DND-41 (cell line): ENCODE measurements at places on chromosomes 2 and 18.

DNA sequence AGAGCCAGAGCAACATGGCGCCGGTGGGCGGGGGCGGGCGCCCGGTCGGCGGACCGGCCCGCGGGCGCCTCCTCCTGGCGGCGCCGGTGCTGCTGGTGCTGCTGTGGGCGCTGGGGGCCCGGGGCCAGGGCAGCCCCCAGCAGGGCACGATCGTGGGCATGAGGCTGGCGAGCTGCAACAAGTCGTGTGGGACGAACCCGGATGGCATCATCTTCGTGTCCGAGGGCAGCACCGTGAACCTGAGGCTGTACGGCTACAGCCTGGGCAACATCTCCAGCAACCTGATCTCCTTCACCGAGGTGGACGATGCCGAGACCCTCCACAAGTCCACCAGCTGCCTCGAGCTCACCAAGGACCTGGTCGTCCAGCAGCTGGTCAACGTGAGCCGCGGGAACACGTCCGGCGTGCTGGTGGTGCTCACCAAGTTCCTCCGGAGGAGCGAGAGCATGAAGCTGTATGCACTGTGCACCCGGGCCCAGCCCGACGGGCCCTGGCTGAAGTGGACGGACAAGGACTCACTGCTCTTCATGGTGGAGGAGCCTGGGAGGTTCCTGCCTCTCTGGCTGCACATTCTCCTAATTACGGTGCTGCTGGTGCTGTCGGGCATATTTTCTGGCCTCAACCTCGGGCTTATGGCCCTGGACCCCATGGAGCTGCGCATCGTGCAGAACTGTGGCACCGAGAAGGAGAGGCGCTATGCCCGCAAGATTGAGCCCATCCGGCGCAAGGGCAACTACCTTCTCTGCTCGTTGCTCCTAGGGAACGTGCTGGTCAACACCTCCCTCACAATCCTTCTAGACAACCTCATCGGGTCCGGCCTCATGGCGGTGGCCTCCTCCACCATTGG is 507 bp downstream of the CNNM4 start:
- DNase-seq: no peak

DNA sequence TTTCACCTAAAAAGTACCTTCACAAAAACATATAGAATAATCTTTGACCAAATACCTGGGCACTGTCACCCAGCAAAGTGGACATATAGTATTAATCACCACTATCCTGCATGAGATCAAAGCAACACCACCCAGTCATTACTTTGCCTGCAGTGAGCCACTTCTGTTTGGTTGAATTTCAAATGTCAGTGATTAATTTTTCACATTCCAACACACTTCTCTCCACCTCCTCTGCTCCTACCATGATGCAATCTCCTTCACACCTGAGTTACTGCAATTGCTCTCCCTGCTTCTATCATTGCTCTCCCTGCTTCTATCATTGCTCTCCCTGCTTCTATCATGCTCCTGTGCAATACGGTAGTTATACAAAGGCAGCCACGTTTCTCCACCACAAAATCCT is 106.1 kb upstream of the NETO1 start:
- DNase-seq: no peak

DNA sequence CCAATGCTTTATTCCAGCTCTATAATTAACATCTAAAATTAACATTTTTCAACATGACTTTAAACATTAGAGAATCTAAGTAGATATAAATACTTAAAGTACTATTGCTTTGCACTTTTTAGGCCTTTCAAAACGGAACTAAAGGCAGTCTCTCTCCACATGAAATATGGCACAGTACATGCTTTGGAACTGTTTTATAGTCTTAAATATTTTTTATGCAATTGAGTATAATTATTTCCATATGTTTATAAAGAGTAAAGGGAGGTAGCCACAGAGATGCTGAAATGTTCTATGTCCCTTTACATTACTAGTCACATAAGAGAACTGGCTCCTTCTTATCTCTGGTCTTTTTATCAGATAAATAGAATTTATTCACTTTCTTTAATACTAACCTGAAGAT is 674.0 kb downstream of the PLCL1 start:
- DNase-seq: no peak

DNA sequence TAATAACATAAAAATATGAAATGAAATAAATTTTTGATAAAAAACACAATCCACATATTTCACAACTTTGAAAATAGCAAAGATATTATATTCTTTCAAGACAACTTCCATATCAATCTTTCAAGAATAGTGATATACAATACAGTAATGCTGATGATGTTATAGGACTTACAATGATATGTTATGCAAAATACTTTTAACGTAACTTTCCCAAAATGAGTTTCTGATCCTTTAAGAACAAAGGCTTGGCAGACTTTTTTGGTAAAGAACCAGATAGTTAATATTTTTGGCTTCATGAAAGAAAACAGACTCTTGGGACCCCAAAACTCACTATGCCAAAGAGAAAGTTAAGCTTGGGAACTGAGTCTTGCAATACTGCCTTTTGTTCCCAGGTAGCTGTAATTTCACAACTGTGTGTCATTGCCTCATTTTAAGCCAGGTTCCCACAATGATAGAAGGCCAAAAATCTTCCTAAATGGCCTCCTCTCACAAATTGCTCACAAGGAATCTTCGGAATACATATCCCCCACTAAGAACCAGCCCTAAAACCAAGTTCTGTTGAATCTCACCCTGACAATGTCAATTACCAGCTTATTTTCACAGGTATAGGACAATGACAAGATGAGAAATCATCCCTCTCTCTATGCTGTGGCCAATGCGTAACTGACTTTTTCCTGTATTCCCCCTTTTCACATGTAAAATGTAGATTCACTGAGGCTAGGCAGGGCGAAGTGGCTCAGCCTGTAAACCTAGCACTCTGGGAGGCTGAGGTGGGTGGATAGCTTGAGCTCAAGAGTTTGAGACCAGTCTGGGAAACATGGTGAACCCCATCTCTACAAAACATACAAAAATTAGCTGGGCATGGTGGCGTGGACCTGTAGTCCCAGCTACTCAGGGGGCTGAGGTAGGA is 54.8 kb upstream of the STRN start:
- no peak for DNase-seq

GRCh38 chr2:72822794-72823193 is 3.0 kb downstream of the EXOC6B start:
- no peak for DNase-seq
